ENCODE measurements at places on chromosomes 2 and 18.

GRCh38 chr2:127559454-127559853 lies 24.0 kb downstream of the MYO7B start:
- DNase-seq: no peak

GRCh38 chr2:135742325-135742757 lies 686 bp downstream of the UBXN4 start:
- DNase-seq: no peak

- no peak for DNase-seq
Measured at GRCh38 chr18:58416704-58417683, 211.9 kb downstream of the ALPK2 start.

DNA sequence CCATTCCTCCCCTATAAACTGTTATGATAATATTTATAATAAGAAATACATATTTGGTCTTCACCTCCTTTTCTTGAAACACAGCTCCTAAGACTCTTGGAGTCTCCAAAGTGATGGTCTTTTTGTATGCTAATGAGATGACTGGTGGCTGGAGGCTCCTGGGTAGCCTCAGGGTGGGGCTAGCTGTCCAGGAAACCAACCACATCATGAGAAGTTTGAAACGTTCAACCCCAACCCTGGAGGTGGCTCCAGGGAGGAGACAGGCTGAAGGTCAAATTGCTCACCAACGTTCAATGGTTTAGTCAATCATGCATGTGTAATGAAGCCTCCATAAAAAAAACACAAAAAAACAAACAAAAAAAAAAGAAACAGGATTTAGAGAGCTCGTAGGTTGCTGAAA lies 298.7 kb upstream of the MGAT5 start:
- no peak for DNase-seq

- DNase-seq: no peak
Measured at GRCh38 chr18:61459896-61460648, 126.8 kb downstream of the CDH20 start.

DNA sequence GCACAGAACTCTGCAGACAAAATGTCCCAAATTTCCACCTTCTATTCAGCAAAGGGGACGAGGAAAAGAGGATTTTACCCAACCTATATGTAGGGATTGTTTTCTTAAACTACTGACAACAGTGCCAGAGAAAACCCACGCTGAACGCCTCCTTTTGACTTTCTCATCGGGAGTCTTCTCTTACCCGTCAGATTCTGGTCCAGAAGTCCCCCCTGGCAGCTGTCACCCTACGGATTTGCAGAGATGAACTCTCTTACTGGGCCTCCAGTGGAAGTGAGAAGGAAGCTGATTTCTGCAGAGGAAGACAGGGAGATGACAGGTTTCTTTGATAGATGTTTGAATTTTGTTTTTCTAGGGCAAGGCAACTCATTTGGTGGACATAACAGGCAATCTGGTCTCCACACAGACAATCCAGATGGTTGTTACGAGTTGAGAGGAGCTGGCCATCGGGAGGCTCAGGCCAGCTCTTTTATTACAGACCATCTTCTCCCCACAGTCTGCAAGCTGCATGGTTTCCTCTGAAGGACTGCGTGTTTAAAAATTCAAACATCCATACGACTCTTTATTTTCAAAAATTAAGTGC lies 804.3 kb downstream of the RNF144A start:
- no peak for DNase-seq

GRCh38 chr2:85265304-85265703 lies 62.5 kb downstream of the TGOLN2 start:
- no peak for DNase-seq

GRCh38 chr2:41947701-41948396 lies 100.0 kb upstream of the PKDCC start:
- DNase-seq: no peak

DNA sequence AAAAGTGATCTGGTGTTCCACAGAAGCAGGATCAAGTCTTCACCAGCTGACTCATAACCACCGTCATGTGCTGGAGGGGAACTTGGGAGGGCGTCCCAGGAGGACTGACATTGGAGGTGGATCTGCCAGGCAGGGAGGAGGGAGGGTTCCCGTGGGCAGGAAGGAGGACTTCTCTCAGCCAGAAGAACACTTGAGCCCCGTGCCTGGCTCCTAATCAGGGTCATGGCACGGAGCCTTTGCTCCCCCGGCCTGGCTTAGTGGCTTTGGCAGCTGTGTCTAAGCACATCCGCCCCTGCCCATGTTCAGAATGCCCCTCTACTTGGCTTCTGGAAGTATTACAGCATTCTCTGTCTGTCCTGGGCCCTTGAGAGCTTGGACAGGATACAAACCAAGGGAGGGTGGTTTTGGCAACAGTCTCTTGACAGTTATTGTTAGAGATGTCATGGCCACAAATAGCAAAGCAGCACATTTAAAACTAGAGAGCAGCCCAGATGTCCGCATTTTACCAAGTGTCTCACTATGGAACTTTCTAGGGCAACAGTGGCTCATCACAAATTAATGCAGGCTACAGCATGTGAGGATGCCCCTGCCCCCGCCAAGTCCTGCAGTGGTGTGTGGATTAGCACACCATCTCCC lies 11.5 kb downstream of the PPP1R7 start:
- no peak for DNase-seq

GRCh38 chr2:165725421-165725820 lies 68.6 kb downstream of the GALNT3 start:
- no peak for DNase-seq

GRCh38 chr2:134009440-134009839 lies 244.4 kb upstream of the MGAT5 start:
- no peak for DNase-seq

DNA sequence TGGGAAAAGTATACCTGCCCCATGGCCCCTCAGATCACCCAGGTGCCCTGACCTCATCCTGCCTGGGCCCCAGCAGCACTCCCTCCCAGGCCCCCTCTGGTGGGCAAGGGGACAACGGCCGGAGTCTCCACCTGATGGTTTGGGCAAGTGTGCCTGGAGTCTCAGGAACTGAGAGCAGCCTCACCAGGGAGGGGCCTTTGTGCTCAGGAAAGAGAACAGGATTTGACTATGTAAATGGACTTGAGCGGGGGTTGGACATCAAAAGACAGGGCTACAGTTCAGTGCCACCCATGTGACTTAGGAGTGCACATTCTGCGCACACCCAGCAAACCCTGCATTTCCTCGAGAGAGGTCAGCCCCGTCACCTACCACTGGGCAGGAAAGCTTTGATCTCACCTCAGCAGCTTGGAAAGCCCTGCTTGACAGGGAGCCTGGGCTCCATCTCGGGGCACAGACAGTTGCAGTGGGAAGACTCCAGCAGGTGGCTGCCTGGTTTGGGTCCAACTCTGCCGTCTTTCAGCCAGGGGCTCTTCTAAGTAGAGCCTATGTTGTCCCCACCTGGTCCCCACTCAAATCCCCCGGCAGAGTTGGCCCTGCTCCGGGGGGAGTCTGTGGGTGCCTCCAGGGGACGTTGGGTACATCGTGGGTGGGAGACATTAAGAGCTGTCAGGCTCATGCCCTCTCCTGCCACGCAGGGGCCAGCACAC lies 3.3 kb downstream of the INPP5D start:
- peak; percentile 35 for DNase-seq

- no peak for DNase-seq
Measured at GRCh38 chr2:66452214-66452613, 17.3 kb downstream of the MEIS1 start.

DNA sequence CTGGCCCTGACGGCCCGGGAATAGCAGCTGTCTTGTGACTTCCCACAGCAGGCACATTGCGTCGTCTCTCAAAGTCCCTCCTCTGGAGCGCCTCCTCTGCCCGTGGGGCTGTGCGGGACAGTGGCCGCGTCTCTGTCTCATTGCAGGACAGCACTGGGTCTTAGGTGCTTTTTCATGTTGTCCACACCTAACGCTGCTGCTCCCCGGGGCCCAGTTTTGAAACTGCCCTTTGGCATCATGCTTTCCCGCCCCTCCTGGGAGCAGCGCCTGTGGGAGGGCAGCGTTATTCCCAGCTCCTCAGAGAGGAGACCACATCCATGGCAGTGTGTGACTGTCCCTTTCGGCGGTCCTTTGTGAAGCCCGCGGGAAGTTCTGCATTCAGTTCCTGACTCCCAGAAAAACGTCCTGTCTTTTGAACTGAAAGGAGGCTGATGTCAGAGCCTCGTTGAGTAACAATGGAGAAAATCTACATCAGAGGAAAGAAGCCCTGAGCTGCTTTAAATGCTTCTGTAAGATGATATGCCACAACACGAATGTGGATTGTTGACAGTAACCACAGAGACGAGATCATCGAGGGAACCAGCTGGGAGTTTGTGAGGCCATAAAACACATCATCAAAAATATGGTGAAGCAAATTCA lies 226.0 kb downstream of the FAM210A start:
- DNase-seq: no peak

GRCh38 chr2:124933883-124934282 lies 908.8 kb downstream of the CNTNAP5 start:
- no peak for DNase-seq

GRCh38 chr2:215361211-215361875 lies 49.5 kb downstream of the ATIC start:
- DNase-seq: no peak

DNA sequence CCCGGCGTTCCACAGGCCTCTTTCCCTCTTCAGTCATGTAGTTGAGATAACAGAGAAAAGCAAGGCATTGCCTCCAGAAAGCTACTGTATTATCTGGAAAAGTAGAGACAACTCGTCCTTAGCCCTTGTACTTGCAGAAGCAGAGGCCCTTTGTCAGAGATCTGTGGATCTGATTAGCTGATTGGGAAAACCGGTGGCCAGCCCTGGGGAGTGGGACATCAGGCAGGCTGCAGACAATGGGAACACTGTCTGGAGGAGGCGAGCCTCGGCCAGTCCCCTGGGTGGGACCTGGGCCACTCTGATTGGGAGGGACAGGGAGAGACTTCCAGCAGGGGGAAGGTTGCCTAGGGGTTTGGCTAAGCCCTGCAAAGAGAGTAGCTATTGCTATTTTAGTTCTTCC lies 1.2 kb upstream of the MC2R start:
- DNase-seq: no peak

- no peak for DNase-seq
Measured at GRCh38 chr2:137659616-137660015, 304.7 kb upstream of the HNMT start.

DNA sequence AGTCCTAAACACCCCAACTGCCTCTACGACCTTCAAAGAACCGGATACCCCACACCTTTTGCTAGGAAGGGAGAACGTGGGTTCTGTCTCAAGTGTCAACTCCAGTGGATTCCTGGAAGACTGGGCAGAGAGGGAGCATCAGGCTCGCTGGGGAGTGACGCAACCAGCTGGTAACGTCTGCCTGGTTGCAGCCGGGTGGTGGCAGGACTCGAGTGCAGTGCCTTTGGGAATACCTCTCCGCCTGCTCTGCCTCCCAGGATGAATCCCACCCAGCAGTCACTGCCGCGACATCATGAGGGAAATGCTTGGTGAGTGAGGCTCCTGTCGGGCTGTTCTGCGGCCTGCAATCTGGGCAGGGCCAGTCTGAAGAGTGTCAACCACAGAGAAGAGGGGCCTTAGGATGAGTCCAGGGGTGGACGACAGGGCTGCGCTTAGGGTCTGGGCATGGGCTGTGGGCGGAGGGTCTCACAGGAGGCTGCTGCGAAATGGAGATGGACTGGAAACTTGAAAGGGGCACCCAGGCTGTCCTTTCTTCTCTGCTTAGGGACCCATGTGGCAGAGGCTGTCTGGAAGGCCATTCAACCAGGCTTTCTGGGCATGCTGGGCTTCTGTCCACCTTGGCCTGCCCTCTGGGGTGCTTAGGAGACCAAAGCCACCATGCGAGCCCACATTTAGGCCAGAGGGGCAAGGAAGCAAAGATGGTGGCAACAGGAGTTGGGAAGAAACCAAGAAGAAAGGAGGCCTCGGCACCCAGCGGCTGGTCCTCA lies 12.9 kb downstream of the GPR17 start:
- no peak for DNase-seq

GRCh38 chr2:26534098-26534864 lies 56.4 kb upstream of the OTOF start:
- DNase-seq: no peak

- no peak for DNase-seq
Measured at GRCh38 chr2:64477037-64477436, 23.1 kb downstream of the LGALSL start.

DNA sequence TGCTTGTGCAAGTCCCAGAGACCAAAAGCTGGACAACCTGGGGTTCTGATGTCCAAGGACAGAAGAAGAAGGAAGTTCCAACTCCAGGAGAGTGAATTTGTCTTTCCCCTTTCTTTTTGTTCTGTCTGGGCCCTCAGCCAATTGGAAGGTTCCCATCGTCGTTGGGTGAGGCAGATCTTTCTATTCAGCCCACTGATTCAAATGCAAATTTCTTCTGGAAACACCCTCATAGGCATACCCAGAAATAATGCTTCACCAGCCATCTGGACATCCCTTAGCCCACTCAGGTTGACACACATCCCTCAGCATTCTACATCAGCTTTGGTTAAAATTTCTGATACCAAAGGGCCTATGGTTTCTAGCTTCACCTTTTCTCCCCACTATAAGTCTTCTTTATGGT lies 156.5 kb downstream of the SP3 start:
- DNase-seq: no peak

All from activated T-cell treated with anti-CD3 and anti-CD28 coated beads, Interleukin-2, amount 50 U/mL, for 1 hour (primary cell).